NCI-H446 treated with DMSO at 0.1 percent for 48 hours (cell line): ENCODE measurements at places on chromosomes 13 and 19.

DNA sequence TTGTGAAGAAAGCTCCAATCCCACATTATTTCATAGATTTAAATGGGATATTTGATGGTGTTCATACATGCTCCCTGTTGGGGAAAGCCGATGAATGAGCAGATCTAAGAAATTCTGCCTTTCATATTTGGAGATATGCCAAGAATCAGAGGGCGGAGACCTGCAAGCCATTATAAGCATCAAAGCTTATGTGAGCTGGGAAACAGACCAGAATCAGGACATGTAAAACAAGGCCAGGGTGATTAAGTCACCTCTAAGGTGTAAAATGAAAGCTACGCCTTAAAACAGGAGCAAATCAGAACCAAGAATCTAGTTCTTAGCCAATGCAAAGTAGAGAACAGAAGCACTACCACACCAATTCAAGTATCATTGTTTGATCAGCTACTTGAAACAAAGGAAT is 392.4 kb downstream of the DCT start:
- DNase-seq: no peak

GRCh38 chr13:114022876-114023275 is 49.0 kb upstream of the C13orf46 start:
- DNase-seq: no peak

DNA sequence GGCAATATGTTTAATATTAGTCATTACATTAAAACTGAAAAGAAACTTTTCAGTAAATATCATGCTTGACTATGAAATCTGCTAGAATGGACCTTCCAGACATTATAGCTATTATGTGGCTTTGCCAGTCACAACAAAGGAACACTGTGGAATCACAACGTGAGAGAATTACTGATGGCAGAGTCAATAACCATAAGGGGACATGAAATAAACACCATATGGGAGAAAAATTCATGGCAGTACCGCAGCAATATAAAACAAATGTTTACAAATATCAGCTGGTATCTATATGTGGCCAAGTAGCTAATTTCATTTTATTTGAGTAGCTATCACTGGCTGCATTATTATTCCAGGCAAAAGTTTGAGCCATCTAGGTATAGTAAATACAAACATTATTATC is 1818.6 kb downstream of the PCDH9 start:
- no peak for DNase-seq

DNA sequence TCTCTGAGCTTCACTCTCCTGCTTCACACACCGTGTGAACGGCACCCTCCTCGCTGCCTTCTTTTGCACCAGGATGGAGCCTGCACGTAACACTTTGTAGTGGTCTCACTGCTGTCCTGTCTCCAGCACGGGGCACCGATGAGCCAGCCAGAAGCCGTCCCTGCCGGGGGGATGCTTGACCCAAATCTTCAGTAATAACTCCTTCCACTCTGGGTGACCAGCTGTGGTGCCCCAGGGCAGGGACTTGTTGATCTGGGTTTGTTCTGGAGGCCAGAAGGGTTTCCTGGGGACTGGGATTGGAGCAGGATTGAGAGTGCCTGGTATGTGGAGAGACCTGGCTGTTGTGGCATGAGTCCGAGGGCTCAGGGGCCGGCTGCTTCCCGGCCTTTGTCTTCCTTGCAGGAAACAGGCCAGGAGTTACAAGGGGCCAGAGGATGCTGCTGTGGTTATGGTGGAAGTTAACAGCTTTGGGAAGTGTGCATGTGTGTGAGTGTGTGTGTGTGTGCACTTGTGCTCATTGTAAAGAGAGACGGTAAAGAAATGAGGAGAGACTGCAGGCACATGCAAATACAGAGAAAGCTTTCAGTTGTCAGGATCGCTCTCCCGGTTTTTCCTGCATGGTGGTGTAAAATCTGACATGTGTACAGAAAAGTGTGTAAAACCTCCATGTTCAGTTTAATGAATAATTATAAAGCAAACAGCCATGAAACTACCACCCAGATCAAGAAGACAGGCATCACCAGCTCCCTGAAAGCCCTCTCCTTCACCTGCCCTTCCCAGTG is 18.9 kb downstream of the PAK4 start:
- DNase-seq: no peak

- DNase-seq: no peak
Observed at GRCh38 chr19:55678121-55678671, 3.2 kb downstream of the EPN1 start.

GRCh38 chr13:48733739-48734335 is 80.1 kb downstream of the CYSLTR2 start:
- no peak for DNase-seq
